RKO (cell line): ENCODE measurements at places on chromosomes 3 and 15.

- no peak for DNase-seq
Observed at GRCh38 chr3:105448338-105448982, 81.8 kb downstream of the ALCAM start.

GRCh38 chr15:40739047-40739446 is 16.0 kb downstream of the RMDN3 start:
- no peak for DNase-seq

- DNase-seq, result no peak
Observed at GRCh38 chr3:57009367-57009766, 51.1 kb upstream of the SPATA12 start.

DNA sequence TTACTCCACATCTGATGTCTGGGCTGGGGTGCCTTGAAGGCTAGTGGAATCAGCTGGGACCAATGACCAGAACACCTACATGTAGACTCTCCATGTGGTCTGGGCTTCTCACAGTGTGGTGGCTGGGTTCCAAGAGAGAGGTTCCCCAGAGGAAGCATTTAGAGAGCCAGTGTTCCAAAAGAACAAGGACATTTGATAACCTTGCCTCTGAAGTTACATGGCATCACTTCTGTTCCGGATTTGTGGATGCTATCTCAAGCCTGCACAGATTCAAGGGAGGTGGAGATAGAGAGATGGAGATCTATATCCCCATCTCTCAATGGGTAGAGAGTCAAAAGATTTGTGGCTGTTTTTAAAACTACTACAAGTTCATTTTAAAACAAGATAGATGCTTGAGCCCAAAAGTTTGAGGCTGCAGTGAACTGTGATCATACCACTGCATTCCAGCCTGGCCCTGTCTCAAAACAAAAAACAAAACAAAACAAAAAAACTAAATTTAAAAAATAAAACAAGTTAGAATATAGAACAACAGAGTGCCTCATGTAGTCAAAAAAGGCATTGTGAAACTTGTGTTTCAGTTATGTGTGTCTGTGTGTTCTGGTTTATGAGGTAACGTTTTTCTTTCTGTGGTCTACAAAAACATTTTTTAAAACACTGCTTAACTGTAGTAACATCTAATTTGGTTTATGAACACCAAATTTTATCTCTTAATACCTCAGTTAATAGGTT is 44.8 kb downstream of the PDE8A start:
- no peak for DNase-seq

DNA sequence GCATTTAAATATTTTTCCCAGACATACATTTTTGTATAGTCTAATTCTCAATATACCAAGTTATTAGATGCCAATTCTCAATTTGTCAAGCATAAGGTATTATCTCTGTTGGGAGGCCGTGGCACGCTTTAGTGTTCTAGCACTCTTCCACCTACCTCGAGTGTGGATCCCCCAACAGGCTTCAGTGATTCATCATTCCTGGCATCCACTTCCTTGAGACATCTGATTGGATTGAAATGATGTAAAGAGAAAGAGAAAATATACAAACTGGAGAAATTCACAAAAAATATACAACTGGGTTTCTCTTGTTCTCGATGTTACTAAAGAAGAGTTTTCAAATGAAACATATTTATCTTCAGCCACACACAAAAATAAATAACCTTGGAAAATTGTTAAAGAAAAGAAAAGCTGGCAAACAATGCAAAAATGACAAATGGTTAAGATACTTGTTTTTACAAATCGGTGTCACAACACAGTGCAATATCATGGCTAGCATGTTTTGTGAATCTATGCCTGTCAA is 218.0 kb upstream of the CDIN1 start:
- no peak for DNase-seq

- DNase-seq, result no peak
Observed at GRCh38 chr3:129793319-129793718, 100.2 kb downstream of the TMCC1 start.

- DNase-seq, result no peak
Observed at GRCh38 chr15:35686347-35686746, 140.4 kb upstream of the DPH6 start.

DNA sequence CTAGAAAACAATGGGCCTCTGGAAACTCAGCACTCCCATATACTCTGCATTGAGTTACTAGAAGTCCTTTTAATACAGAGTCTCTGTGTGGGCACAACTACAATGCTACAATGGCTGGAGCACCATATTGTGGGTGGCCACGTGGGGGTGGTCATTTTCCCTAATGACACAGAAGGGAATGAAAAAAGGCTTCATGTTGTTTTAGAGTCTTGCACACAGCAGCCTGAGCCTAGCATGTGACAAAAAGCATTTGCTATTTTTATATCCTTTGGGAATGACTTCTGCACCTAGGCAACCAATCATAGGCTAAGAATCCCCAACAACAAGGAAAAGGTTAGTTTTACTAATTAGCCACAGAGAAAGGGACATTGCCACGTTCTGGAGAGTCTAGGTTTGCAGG is 120.6 kb downstream of the PPM1L start:
- no peak for DNase-seq
